ENCODE measurements at places on chromosomes 2 and 18.
A peak's percentile ranks its signal among the peaks of the same experiment; 100 is the strongest.

DNA sequence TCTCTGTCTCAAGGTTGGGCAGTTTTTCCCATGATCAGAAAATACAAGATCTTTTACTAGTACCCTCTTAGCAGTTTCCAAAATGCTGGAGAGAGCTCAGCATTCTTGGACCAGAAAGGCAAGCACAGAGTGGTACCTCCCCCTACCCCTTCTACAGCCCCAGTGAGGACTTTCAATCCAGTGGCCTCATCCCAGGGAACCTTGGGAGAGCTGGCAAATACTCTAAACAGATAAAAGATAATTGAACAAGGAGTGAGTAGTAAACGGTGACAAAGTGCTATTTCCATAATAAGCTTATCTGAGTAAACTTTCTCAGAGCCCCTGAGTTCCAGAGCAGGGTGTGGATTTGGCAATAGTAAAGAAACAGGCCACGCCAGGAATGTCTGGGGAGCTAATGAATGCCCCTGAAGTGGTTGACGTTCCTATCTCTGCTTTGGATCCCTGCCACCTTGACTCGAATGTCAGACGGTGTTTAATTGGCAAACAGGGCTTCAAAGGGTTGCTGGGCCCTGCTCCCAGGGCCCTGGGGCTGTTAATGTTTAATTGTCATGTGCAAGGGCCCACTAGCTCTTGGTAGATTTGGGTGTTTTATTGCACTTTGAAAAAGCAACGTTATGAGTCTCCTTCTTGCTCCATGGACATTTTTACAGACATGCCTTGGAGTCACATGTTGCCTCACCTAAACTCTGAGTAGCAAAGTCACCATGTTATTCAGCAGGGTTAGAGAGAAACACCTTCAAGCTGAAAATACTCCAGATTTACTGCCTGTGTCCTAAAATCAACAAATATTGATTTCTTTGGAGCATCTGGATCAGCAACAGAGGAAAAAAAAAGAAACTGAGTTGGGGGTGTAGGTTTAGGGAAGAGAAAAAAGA, 239.9 kb downstream of the CYRIA start:
- DNase-seq: no peak

- no peak for DNase-seq
Measured at GRCh38 chr18:13989199-13989598, 73.9 kb upstream of the MC2R start.

DNA sequence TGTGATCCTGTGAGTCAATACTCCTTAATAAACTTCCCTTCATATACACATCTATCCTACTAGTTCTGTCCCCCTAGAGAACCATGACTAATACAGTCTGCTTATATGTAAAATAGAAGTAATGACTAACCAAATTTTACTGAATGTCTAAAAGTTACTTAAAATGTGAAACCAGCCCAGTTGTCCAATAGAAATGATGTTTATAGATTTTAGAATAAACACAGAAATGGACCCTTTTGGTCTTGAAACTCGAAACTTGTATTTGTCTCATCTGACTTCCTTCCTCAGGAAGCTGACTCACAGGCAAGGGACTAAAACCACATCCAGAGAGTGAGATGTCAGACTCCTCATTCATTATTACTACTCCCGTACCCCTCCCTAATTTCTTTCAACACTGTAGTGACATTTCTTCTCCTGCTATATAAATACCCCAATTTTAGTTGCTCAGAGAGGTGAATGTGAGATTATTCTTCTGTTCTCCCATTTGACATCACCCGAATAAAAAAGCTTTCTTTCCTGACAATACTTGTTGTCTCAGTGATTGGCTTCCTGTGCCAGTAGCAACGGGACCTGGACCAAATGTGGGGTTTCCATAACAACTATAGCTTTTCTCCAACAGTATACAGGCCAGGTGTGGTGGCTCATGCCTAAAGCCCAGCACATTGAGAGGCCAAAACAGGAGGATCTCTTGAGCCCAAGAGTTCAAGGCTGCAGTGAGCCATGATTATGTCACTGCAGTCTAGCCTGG, 486.0 kb downstream of the ERBB4 start:
- DNase-seq: no peak

- DNase-seq: no peak
Measured at GRCh38 chr2:98448441-98449145, 3.9 kb downstream of the INPP4A start.

GRCh38 chr2:208501206-208501605, 94.6 kb downstream of the PTH2R start:
- DNase-seq: no peak

GRCh38 chr2:95307036-95307435, 9.9 kb downstream of the KCNIP3 start:
- DNase-seq: no peak

DNA sequence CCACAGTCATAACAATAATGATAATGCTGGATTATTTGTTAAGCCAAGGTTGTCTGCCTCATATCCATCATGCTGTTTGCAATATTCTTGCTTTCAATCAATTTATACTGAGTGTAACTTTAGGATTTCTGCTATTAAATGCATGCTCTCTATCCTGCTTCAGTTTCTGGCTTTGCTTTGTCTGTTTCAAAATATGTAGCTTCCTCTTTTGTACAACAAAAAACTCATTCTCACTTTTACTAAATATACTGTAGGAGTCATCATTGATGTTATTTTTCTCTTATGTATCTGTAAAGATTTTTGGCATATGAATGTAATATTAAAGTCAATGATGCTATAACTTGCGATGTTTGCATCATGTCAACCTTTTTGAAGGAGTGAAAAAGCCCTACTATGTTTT, 149.3 kb downstream of the GPD2 start:
- no peak for DNase-seq

GRCh38 chr2:5479265-5479928, 212.8 kb upstream of the SOX11 start:
- DNase-seq: no peak

GRCh38 chr2:8189316-8189715, 492.5 kb upstream of the ID2 start:
- DNase-seq: no peak

DNA sequence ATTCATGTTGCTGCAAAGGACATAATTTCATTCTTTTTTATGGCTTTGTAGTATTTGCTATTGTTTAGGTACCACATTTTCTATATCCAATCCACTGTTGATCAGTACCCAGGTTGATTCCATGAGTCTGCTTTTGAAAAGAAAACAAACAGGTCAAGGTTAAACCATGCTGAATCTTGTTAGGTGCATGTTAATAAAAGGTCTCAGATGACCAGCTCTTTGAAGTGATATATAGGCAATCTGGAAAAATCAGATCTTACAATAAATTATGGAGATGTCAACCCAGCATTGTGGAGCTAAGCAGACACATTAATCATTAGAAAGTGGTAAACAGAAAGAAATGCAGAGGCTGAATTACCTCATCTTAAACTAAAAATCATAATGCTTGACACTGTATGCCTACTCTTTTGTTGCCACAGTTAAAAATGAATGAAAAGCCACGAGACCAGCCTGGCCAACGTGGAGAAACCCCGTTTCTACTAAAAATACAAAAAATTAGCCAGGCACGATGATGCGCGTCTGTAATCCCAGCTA, 246.0 kb downstream of the CTNNA2 start:
- no peak for DNase-seq

DNA sequence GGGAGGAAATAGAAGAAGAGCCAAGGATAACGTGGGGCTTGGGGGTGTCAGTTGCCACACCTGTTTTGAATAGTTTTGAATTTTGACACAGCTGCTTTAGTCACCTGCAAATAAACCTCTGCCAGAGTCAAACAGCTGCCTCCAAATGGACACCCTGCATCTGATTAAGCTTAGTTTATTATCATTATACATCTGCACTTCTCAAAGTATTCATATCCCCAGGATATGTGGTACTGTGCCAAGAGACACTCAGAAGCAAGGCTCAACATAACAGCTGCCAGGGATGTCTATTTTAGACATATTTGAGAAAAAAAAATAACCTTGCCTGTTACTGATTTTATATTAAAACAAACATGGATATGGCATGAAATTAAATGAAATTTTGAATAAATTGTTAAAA, 122.5 kb upstream of the WDR75 start:
- DNase-seq: no peak

- peak; percentile 4 for DNase-seq
Measured at GRCh38 chr18:23134780-23135549, at the start of gene CABLES1. CABLES1 (plus strand) TSS chr18:23135485; CDS start chr18:23135763, 278 bp downstream.

DNA sequence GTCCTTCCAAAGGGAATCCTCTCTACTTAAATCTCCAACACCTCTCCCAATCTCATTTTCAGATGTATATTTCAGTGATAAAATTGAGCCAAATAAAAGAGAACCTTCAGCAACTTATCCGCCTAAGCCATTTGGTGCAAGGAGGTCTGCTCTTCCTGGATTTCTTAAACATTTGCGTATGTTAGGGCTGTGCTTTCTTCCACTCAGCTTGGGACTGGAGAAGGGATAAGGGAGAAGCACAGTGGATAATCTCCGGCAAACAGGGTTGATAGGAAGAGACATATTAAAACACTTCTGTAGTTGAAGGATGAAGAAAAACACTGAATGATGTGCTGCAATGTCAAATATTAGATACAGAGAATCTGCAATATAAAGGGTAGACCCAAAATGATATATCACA, 796.2 kb downstream of the KCNJ3 start:
- no peak for DNase-seq

DNA sequence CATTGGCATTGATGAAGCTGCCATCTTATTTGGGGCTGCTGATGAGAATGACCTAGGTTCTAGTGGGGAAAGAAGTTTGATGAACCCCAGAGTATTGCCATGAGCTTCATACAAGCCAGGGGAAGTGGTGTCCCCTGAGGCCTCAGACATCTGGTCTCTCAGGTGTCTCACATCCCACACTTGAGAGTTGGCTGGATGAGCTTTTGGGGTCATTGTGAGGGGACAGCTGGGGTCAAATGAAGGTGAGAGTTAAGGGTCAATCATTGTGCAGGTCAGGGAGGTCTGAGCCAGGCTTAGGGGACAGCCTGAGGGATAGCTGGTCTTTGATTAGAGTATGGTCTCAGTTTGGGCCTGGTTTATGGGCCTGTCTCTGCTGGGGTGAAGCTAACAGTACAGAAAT, 336.5 kb downstream of the CYP26B1 start:
- DNase-seq: no peak

GRCh38 chr18:71760541-71760940, 783.6 kb downstream of the CBLN2 start:
- no peak for DNase-seq

DNA sequence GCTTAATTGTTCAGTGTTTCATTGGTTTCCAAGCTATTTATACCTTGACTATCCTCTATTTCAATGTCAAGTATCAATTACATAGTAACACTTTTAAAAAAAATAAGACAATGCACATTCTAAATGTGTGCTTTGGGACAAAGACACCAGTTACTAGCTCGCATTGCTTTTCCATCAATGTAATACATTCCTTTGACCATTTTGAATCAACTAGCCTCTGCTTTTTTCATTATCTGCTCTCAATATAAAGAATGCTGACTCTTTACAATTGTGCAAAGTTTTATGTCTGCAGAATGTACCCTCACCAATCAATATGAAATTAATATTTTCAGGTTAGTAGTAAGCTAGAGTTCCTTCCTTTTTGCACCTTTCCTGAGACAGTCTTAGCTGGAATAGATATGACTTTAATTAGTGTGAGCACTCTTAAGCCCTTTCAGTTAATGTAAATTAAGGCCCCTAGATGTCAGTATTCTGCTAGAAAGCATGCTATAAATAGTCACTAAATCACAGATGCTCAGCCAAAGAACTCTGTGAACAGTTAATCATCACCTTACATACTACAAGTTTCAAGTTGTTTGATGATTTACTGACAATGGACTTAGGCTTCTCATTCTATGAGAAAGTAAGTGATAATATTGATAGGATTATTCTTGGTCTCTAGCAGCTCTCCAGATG, 413.6 kb downstream of the PTH2R start:
- DNase-seq: no peak

DNA sequence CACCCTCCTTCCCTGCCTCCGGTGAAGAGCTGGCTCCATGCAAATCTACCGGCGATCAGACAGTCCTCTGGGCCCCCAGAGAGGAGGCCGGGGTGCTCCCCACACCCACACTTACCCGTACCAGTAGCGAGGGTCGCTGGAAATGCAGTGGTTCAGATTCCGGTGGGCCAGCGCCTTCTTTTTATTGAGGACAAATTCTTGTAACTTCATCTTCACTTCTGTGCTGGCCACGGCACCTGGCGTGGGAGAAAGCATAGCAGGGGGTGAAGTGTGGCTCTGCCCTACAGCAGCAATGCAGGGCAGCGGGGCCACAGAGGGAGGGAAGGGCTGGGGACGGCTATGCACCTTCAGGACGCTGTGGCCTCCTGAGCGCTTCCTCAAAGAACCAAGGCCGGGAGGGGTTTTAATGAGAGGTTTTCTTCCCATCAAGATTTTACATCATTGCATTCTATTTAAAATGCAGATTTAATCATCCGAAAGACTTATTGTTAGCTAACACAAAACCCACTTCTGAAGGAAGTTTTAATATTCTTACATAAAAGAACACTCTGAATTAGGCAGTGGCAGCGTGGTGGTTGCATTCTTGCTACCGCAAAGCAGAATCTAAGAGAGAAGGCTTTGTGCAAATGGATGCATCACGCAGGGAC, 237.0 kb downstream of the HDAC4 start:
- DNase-seq: no peak

DNA sequence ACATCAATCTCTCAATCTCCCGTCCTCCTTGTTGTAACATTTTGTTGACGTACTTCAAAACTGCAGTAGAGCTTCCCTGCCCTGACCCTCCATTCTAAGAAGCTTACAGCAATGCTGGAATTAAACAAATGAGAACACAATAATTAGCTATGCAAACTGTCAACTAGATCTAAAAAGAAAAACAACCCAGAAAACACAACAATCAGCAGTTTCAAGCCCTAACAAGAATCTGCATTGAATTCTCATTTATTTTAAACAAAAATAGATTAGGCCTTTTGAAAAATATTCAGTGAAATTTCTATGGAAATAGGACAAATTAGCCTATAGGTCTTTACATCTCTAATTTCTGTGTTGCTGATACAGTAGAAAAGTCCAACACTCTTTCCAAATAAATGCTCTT, 807.0 kb upstream of the FSHR start:
- DNase-seq: no peak

DNA sequence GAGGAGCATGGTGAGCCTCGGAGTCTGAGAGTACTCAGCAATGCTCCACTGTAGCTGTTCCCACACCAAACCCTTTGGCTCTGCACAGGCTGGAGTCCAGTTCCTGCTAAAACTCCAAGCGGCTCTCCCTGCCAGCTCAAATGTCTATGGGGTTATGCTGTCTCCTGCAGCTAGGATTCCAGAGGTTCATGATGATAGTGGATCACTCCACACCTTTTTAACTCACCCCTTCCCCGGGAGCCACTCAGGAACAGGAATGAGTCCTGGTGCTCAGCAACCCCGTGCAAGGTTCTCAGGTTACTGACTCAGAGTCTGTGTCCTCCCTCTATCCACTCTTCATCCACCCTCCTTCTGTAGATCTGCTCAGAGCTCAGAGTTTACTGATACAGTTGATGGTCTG, 410.0 kb downstream of the CDH19 start:
- no peak for DNase-seq

DNA sequence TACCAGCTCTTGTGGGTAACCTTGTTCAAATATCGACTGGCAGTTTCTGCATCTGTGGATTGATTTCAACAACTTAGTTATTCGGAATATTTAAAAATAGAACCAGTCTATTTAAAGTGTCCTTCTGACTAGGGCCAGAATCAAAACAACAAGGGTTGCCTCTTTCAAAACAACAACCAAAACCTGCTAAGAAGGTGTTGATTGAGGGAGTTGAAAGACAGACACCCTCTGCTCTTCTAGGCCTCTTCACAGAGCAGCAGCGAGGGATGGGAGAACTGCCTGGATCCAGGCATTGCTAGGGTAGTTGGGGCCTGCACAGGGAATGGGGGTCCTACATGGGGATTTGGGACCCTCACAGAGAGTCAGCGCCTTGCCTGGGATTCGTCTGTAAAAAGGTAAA, 19.8 kb downstream of the TTR start:
- no peak for DNase-seq
